T-helper 17 cell (primary cell): ENCODE measurements at places on chromosomes 5 and 9.

DNA sequence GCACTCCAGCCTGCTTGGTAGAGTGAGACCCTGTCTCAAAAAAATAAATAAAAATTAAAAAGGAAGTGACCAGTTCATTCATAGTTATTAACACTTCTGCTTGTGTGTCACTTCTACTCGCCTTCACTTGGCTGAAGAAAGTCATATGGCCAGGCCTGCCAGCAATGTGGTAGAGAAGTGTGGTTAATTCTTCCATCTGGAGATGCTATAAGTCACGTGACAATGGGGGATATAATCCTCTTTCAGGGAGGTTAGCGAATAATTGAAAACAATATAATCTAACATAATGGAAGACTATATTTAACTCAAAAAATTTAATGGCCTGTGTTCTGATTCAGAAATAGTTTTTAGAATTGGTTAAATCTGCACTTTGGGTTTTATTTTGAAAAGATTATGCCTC lies 305.6 kb downstream of the DOCK8 start:
- DNase-seq: no peak

DNA sequence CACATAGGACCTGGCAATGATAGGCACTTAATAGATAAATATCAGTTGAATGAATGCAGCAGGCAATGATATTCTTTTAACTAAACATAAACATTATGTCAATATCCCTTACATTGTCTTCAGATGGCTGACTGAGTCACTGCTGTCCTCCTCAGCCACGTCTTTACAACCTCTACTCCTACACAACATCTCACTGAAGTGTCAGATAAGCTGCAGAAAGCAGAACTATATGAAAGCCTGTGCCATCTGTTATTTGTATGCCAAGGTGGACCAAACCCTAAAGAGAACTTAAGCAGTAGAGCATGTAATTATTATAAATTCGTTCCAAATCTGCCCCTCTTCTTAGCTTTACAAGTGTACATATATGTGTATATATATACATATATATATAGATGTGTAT lies 271.2 kb downstream of the RASEF start:
- no peak for DNase-seq

DNA sequence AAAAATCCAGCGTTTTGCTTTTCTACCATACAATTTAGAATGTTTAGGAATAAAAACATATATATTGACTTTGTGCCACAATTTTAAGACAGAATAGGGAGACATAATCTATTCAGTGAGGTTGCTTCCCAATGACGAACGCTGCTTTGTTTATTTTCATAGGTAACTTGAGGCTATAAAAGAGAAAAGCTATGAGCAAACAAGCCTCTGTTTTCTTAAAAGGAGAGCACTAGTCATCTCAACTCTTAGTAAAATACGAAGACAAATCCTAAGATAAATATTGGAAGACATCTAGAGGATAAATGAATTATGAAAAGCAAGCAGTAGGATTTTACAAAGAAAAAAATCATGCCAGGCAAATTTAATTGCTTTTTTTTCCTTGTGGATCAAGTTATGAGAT lies 363.6 kb downstream of the ANXA1 start:
- DNase-seq: no peak

DNA sequence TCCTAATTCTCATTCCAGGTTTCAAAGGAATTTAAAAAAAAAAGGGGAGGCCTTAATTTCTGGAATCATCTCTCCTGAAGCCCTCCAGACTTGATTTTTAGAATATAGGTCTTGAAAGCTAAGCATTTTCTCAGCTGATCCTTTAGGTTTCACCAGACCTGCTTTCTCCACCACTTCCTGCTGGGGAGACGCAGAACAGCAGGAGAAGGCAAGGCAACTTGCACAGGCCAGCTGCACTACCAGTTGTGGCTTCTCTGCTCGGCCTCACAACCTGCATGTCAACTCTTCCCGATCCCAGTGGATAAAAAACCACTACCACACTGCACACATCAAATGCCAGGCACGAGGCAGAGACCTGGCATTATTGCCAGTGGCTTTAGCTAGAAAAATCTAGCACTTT lies 119.8 kb downstream of the SIL1 start:
- DNase-seq: no peak

GRCh38 chr5:91301106-91301846 lies 81.8 kb downstream of the ARRDC3 start:
- DNase-seq: no peak

GRCh38 chr5:146721073-146721815 lies 157.3 kb downstream of the PPP2R2B start:
- DNase-seq: no peak

- no peak for DNase-seq
These were observed 3.9 kb downstream of the ENHO start for GRCh38 chr9:34518896-34519295.

- DNase-seq: no peak
These were observed 70.9 kb downstream of the SETX start for GRCh38 chr9:132283863-132284262.

- no peak for DNase-seq
These were observed 23.9 kb upstream of the FANCC start for GRCh38 chr9:95341293-95341962.

- no peak for DNase-seq
These were observed 412 bp downstream of the RIOK2 start for GRCh38 chr5:97182571-97183099.

DNA sequence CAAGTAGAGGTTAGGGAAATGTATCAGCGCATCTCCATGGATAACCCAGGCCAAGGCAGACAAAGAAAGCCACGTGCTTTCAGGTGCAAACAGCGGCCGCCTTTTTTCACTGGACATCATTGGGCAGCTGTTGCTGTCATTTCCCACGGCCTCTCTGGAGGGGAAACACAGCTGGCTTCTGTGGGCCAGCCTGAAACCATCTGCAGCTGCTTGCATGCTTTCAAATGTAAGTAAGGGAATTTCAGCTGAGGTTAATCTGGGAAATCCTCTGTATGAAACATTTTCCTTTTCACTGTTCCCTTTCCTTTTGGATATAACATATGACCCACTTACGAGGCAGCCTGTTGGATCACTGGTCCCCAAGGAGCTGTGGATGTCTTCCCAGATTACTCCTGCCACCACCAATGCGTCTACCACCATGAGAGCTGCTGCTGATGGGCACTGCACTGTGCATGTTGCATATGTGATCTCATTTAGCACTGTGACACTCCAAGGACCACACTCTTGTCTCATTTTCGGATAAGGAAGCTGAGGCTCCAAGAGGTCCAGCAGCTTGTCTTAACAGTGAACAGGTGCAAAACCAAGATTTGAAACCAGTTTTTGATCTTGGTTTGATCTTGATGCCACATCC lies 106.3 kb downstream of the C9orf152 start:
- no peak for DNase-seq

GRCh38 chr5:174300941-174301761 lies 255.6 kb downstream of the NSG2 start:
- DNase-seq: no peak

- no peak for DNase-seq
These were observed 41.3 kb upstream of the PAM start for GRCh38 chr5:102713682-102714231.

DNA sequence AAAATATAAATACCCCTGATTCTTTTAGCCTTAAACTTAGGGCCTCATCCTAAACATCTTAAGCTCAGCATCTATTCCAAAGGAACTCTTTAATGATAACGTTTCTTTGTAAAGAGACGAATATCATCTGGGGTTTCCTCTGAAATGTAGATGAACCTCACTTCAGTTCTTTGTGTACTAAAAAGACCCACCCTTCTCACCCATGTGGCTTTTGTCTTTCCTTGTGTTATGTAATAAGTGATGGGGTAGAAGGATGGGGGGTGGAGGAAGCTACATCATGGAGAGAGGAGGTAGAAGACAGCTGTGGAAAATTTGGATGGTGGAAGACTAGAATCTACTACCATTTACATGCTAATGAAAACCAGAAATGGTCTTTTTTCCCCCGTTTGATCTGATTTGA lies 111.0 kb downstream of the NDUFS4 start:
- DNase-seq: no peak

DNA sequence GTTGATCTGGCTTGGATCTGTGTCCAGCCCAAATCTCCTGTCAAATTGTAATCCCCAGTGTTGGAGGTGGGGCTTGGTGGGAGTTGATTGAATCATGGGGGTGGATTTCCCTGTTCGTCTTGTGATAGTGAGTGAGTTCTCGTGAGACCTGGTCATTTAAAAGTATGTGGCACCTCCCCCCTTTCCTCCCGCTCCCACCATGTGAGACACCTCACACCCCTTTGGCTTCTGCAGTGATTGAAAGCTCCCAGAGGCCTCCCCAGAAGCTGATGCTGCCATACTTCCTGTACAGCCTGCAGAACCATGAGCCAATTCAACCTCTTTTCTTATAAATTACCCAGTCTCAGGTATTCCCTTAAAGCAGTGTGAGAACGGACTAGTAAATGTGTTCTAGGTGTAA lies 117.3 kb upstream of the PTCH1 start:
- no peak for DNase-seq

- no peak for DNase-seq
These were observed 13.0 kb upstream of the PLIN2 start for GRCh38 chr9:19140259-19140658.

- DNase-seq: no peak
These were observed 21.0 kb upstream of the CDK7 start for GRCh38 chr5:69213513-69214215.

- DNase-seq: no peak
These were observed 365.2 kb downstream of the SPATA31D1 start for GRCh38 chr9:82353631-82354278.

- no peak for DNase-seq
These were observed 34.6 kb upstream of the COL15A1 start for GRCh38 chr9:98908897-98909634.

GRCh38 chr9:6106711-6107339 lies 91.4 kb upstream of the RANBP6 start:
- DNase-seq: no peak

GRCh38 chr9:124386201-124386600 lies 29.0 kb downstream of the PSMB7 start:
- no peak for DNase-seq

DNA sequence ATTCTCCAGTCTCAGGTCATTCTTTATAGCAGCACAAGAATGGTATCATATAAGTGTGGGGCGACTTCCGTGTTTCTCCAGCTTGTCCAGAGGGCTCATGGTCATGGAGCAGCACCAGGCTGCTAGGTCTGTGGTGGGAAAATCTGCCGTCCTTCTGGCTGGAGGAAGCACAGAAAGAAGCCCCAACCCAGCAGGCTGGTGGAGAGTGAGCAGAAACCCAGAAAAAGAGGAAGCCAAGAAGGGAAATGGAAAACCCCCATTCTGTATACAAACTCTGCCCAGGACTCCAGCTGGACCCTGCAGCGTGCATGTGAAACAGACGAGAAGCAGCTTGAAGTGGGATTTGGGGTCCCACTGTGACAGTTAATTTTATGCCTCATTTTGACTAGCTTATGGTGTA lies 34.3 kb upstream of the OLFM1 start:
- no peak for DNase-seq

- no peak for DNase-seq
These were observed 448.6 kb upstream of the MPDZ start for GRCh38 chr9:13728131-13728530.
